ENCODE measurements at places on chromosomes 3 and 15.

DNA sequence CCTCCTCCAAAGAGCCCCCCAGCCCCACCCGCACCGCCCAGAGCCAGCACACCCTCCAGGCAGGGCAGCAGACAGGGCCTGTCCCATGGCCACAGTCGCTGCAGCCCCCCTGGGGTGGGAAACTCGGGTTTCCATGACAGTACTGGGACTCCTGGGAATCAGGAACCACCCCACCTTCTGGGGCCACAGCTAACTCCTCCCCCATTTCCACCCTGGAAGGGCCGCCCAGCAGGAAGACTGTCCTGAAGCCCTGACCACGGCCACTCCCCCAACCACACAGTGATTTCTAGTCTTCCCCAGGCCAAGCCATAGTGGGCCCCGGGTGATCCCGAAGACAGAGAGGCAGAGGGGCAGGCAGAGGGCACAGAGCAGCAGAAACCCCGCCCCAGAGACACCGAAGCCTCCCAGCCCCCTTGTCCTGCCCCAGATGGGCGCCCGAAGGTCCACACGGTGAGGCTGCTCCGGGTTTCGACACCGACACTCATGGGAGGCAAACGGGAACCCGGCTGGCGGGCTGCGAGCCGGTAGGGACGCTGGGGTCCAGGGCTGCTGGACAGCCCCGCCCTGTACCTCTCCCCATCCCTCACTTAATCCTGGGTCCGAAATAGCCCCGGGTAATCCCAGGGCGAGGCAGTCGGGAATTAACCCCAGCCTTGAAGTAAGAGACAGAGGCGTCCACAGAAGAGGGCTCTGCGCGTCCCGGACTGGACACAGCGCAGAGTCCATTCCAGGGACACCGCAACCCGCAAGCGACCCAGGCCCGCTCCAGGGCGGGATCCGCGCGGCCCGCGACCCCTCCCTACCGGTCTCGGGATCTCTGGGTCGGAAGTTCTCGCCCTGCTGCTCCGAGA, 138.4 kb downstream of the NUP210 start:
- no peak for DNase-seq

GRCh38 chr3:104132566-104133403, 1233.9 kb upstream of the ALCAM start:
- DNase-seq, result no peak

- no peak for DNase-seq
Measured at GRCh38 chr3:37287776-37288175, 113.4 kb upstream of the LRRFIP2 start.

DNA sequence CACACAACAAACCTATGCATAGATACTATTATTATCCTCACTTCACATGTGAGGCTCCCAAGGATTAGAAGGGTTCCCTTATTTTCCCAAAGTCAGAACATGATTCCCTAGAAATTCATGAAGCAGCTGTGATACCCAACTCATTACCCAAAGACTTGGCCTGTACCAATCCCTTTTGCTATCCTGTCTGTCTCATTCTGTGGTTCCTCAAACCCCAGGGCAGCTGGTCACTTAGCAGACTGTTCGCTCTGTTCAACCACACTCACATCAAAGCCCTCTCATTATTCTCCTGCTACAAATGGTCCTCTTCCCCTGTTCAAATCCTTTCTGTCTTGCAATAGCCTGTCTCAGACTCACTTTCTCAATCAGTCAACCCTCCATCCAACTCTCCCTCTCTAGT, 154.3 kb upstream of the TRIM42 start:
- DNase-seq, result no peak

DNA sequence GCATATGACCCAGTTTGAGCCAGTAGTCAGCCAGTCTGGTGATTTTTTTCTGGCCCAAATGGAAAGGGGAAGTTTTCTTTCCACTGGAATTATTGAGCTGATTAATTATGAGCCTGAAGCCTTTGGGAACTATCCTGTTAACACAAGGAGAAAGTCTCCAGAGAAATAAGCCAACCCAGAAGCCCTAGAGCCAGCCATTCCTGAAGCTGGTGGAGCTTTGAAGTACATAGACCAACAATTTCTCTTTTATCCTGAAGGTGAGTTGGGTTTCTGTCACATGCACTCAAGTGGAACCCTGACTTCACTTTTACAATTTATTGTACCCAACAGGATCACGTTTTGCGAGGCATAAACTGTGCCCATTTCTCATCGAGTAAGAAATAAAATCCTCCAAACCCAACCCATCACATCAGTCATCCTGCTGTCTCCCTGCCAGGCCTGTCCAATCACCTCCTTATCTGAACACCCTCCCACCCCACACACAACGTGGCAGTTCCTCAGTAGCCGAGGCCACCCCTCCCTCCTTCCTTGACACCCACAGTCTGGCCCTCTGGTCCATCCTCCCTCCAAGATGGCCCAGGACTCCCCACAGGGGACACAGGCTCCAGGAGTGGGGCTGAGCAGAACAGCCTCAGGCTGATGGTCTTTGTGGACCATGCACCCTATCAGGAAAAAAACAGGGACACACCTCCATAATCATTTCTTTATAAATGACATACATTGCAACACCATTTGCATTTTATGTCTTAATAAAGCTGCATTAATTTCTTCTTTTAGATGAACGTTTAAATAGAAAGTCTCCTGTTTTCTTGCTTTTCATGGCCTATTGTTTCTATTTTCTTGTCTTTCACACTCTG, 55.7 kb upstream of the GATA2 start:
- DNase-seq, result no peak

DNA sequence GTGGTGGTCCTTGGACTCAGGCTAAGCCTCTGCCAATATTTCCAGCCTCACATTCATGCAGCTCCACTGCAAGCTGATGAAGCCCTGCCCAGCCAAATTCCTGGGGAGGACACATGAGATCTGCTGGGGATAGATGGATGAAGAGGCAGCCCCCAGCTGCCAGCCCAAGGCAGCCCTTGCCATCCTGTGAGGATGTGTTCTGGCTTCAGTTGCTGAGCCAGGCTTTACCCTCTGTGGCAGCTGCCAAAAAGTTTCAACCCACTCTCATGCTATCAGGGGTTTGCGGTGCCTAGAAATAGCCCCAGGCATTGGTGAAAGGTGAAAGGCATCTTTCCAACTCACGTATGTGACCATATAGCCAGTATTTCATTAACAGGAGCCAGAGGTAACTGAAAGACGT, 37.6 kb downstream of the C2CD4A start:
- DNase-seq, result no peak

DNA sequence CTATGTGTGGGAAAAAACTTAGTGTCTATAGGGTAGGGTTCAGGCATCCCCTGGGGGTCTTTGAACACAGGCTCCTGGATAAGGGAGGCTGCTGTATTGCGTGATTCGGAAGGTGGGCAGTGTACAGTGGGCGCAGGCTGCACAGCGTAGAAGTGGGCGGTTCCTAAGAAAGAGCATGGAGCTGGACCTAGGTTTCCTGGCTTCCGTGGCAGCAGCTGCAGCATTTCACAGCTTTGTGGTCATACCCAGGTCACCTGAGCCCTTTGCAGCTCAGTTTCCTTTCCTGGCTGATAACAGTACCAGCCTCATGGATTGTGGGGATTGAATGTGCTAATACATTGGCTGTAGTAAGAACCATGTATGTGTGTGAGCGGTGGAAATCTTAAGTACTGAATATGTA, 22.2 kb downstream of the CFAP100 start:
- DNase-seq, result no peak

- DNase-seq, result no peak
Measured at GRCh38 chr3:167940241-167940640, 155.5 kb downstream of the GOLIM4 start.

- DNase-seq, result no peak
Measured at GRCh38 chr3:140250010-140250855, 315.2 kb downstream of the CLSTN2 start.

DNA sequence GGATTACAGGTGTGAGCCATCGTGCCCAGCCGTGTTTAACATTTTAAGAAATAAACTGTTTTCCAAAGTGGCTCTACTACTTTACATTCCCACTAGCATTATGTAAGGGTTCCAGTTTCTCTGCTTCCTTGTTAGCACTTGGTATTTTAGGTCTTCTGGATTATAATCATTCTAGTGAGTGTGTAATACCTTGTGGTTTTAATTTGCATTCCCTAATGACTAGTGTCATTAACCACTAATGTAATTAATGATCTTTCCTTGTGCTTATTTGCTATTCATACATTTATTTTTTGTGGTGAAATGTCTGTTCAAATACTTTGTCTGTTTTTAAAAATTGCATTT, 30.7 kb downstream of the ARIH2 start:
- DNase-seq, result no peak

- no peak for DNase-seq
Measured at GRCh38 chr15:77181305-77182074, 110.6 kb upstream of the TSPAN3 start.

DNA sequence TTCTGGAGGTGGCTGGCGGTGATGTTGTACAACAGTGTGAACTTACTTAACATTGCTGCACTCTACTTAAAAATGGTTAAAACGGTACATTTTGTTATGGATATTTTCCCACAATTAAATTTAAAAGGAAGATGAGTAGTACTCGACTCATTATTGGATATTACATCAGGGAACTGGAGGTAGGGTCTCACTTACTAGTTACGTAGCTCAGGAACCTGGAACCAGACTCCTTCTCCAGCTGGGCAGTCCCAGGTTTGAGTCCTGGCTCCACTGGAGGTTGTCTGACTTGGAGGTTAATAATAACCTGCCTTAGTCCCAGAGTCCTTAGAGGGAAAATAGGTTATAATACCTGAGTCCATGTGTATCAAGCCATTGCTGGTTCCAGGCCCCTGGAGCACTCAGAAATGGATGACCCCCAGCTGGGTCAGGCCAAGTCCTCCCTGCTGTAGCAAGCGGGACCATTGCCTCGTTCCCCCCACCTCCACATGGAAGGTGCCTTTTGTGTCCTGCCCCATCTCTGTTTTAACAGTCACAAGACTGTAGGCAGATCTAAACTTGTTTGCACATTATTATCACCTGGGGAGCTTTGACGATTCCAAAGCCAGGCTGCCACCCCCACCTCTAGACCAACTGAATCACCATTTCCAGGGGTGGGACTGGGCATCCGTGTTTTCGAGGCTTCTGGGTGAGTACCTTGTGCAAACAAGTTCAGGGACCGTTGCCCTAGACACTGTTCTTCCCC, 126.6 kb downstream of the IGF1R start:
- DNase-seq, result no peak

GRCh38 chr3:187027531-187028278, 97.4 kb downstream of the ST6GAL1 start:
- DNase-seq, result no peak

DNA sequence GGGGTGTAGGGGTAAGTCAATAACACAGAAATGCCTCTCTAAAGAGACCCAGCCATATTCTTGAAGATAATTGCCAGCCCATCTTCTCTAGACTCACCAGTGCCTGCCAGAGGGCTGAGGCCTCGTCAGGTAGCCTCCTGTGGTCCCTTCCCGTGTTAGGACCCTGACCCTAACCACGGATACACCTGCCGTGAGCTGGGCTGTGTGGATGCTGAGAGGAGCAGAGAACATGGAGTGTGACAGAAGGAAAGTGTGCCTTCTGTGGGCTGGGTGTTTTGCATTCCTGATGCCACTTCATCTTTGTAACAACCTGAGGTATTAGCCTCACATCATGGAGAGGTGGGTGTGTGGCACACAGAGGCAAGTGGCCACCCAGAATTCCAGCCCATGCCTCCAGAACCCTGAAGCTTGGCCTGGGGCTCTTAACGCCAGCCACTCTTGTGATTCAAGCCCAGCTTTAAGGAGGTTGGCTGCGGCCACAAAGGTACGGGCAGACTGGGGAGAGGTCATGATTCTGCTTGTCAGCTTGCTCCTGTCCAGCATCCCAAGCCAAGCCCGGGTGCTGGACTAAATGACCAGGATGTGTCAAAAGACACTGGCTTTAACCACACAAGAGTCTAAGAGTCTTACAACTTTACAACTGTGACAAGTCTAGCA, 21.1 kb upstream of the ABTB1 start:
- no peak for DNase-seq

- no peak for DNase-seq
Measured at GRCh38 chr3:52710512-52710911, 4.6 kb downstream of the SPCS1 start.

DNA sequence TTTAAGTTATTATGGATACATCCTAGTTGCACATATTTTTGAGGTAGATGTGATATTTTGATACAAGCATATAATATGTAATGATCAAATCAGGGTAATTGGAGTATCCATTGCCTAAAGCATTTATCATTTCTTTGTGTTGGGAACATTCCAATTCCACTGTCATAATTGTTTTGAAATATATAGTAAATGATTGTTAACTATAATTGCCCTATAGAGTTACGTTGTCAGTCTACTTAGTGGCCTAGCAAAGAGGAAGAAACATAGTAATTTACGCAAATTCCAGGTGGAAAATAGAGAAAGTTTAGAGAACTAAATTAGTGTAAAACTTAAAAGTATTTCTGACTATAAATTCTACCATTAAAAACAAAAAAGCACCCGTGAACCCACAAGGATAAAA, 24.9 kb downstream of the NXPE3 start:
- no peak for DNase-seq

GRCh38 chr3:131328721-131329120, 52.9 kb upstream of the NUDT16 start:
- DNase-seq, result no peak

DNA sequence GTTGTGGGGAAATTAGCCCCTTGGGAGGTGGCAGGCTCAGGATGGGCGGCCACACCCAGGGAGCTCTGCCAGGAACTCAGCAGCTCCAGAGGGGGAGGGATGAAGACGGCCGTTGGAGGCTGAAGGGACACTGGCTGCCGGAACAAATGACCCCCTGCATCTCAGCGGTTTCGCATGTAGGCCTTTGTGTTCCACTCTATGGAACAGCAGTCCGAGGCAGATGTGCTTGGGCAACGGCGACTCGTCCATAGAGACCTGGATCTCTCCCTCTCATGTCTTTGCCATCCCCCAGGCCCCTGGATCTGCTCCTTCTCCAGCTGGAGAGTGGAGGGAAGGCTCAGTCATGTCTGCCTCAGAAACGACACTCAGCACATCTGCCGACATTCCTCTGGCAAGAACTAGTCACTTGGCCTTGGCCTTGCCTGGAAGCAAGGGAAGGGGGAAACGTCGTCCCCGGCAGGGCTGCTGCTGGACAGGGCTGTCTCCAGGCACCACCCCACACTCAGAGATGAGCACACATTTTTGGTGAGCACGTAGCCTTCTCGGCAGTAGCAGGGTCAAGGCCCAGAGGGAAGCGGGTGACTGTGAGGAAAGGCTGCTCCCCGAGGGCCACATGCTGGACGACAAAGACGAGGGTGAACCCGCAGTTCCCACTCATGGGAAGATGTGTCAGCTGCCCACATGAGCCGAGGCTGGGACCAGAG, 83.8 kb downstream of the ASB7 start:
- peak; percentile 17 for DNase-seq

DNA sequence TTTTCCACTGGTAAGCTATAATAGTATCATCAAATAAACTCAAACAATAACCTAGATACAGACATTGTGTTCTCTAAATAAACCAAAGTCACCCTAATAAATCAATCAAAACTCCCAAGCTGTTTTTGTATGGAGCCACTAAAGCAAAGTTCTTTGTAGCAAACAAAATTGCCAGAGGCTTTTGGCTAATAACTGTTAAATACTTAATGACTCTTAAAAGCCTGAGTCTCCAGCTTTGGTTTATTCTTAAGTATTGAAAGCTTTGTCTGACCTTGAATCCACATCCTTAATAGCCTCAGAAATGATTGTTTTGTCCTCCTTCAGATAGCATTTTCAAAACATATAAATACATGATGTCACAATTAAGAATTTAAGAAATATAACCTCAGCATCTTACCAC, 725.3 kb downstream of the SI start:
- DNase-seq, result no peak

Measured in NCI-H526 treated with DMSO at 0.1 percent for 48 hours (cell line).